Germinal center (tissue), 1 donor: ENCODE measurements at places on chromosomes 2 and 18.

GRCh38 chr2:21451403-21451802, 327.6 kb downstream of the TDRD15 start:
- DNase-seq = no peak

DNA sequence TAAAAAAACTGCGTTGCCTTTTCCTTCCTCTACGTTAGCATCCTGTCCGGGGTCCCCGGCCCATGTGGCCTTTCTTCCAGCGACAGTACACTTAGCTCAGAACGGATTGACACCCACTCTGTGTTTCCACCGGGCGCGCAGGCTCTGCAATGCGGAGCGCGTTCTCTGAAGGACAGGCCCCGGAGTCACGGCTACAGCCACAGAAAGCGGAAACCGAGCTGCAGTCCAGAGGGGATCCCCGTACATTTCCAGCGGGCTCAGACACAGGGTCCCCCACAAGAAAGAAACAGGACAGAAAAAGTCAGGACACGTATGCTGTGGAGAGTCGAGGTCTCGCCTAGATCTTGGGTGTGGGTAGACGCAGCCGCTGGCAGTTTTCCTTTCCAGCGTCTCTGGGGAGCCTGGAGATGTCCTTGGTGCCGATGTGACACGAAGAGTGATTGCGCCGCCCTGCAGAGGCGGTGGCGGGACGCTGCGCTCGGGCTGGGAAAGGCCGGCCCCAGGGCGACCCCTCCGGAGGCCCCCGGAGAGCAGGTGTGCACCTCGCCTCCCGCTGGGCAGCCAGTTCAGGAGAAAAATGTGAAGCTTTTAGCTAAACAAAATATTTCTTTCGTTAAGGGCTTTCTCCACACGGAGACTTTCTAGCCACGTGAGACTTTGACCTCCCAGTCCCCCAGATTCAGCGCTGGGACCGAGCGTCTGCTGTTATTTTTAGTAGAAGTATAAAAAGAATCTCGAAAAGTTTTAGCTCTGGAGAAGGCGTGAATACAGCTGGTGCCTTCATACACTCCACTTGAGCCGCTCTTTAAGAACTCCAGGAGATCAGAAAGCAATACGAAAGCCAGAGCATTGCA, 1.3 kb upstream of the ACKR3 start:
- DNase-seq = peak; percentile 50

DNA sequence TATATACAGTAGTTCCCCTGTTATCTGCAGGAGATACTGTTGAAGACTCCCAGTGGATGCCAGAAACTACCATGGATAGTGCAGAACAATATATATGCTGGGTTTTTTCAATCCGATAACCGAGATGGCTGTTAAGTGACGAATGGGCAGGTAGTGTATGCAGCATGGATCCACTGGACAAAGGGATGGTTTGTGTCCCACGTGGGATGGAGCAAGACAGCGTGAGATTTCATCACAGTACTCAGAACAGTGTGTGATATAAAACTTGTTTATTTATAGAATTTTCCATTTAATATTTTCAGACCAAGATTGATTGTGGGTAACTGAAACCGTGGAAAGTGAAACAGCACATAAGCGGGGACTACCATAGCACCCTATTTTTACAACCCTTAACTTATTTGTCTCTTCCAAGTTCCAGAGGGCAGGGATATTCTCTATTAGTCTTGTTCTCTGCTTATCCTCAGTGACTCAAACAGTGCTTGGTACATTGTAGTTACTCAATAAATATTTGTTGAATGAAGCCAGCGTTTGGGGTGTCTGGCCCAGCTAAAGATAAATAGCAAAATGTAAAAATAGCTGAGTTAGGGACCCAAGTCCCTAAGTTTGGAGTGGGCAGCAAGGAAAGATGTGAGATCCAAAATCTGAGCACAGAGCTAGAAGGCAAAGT, 50.0 kb downstream of the RHBDD1 start:
- DNase-seq = no peak

DNA sequence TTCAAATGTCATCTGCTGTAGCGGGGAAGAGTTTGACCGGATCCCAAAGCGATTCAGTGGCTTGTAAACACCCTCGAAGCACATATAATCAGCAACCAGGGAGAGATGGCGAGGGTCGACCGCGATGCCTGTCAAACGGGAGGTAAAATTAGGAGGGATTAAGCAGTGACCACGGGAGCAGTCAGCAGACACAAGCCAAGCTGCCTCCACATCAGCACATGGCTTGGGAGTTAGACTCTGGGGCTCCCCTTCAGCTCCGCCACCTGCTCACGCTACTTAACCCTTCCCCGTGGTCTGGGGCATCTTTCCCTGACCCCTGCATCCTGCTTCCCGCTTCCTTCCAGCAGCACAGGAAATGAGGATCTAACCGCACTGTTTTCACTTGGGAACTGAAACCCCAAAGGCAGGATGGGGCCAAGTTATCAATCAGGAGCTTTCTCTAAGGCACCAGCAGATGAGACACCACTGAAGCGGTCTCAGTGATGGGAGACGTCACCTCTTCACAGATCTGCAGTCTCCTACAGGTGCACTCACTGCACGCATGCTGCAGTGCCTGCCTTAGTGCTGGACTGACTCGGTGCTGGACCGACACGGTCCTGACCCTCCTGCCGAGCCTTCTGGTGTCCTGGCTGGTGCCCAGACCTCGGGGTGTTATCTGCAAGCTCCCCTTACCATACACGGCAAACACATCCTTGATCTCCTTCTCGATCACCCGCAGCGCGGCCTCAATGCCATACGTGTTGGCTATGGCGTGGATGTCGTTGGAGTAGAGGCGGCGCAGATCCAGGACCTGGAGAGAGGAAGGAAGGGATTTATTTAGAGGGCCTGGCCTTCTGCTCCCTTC, 77.5 kb downstream of the POLR1A start:
- DNase-seq = no peak

DNA sequence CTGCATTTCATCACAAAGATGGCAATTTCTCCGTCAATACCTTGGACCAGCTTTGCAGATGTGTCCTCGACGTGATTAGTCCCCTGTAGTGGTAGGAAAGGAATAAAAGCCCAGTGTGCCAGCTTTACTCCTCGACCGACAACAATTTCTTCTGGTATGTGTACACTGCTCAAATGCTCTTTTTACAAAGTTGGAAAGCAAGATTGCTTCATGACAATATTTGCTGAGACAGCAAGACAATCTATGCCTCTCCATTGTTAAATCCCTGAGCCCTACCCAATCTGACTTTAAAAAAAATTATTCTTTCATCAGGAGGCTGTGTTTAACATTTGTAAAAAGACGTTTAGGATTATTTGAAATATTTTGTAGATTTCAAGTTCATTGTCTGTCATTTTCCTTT, 27.6 kb upstream of the ZEB2 start:
- DNase-seq = no peak

DNA sequence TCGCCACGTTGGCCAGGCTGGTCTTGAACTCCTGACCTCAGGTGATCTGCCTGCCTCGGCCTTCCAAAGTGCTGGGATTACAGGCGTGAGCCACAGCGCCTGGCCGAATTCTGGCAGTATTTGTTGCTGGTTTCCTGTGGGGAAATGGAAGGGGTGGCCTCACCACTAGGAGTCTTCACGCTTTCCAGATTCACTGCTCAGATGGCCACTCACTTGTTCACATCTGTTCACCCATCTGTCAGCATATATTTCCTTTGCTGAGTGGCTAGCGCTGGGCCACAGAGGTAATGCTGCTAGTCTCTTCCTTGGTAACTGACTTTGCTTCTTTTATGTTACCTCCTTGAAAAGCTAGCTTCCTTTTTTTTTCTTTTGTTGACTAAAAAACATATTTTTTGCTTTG, 27.2 kb downstream of the TMEM177 start:
- no peak for DNase-seq

DNA sequence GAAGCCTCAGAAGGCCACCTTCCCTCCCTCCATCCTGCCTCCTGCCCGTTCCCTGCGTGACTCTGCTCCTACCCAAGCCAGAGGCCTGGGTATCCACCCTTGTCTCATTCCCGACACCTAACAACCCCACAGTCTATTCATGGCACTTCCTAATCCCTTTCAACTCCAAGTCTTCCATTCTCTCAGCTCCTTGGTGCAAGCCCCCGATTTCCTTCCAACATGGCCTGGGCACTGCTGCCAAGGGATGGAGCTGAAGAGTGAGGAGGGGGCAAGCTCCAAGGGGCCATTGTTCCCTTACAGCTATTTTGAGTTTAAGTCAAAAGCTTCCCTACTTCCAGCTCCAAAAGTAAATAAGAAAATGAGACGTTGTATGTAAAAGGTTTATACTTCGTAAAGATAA, 84.8 kb upstream of the ASB18 start:
- DNase-seq = no peak

DNA sequence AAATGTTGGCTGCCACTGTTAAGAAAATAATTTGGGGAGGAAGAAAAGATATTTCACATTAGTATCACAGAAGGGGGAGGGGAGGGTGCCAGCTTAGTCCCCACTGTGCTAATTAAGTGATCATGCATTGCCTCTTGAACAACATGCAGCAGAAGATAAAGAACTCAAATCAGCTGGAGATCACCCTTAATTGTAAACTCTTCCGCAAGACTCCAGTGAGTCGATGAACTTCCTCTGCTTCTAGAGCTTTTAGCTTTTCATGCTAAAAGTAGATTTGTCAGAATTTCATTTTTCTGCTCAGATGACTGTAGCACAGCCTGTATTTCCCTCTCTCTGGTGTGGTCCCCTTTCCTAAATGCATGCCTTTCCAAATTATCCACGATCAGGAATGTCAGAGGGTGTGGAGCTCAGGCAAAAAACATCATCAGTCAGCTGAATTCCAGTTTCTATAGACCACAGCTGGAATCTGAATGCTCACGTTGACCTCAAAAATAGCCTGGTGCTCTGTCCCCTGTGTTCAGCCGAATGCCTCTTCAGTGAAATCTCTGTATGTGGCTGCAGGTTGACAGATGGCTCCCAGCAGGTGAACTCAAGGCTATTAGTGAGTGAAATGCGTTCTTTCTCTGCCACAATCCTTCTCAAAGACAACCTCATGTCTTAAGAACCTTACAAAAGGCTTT, 156.8 kb upstream of the UNC80 start:
- DNase-seq = no peak

DNA sequence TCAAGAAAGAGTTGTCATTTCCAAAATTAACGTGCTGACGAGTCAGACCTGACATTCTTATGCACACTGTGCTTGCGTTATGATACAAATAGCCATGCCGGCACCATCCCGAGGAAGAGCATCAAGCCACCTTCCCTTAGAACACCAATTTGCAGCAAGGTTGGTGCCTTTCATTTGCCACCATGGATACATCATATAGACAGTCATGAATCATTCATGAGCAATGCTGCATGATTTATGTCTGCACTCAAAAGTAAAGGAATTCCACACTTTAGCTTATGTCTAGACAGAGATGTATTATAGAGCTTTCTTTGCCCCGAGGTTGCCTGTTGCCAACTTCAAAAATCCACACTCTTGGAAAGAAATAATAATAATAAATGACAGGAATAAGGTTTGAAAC, 166.9 kb downstream of the VWC2L start:
- no peak for DNase-seq

- DNase-seq = no peak
Observed at GRCh38 chr18:40868110-40868858, 1086.8 kb upstream of the PIK3C3 start.

- DNase-seq = no peak
Observed at GRCh38 chr2:179850188-179850587, 11.2 kb downstream of the ZNF385B start.

- no peak for DNase-seq
Observed at GRCh38 chr2:55555977-55556376, 36.5 kb downstream of the CFAP36 start.

GRCh38 chr2:23244617-23245016, 140.4 kb upstream of the KLHL29 start:
- DNase-seq = no peak

- DNase-seq = peak; percentile 19
Observed at GRCh38 chr2:118046634-118047210, 32.9 kb upstream of the CCDC93 start.

DNA sequence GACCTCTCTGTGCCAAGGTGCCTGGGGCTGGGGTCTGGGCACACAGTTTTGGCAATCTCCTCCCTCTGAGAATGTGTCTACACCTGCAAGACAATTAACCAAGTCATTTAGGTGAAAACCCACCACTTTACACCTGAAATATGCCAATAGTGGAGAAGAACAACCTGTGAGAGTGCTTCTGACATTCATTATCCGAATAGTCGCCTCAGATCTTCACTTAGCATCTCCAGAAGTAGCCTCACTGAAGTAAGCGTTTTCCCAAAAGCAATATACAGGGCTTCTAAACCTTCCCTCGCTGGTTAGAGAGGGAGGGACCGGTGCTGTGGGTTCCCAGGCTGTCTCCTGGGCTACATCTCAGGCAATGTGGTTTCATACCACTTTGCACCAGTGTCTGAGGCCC, 173.5 kb downstream of the DDX1 start:
- no peak for DNase-seq
